ENCODE measurements at places on chromosomes 7 and 10.

DNA sequence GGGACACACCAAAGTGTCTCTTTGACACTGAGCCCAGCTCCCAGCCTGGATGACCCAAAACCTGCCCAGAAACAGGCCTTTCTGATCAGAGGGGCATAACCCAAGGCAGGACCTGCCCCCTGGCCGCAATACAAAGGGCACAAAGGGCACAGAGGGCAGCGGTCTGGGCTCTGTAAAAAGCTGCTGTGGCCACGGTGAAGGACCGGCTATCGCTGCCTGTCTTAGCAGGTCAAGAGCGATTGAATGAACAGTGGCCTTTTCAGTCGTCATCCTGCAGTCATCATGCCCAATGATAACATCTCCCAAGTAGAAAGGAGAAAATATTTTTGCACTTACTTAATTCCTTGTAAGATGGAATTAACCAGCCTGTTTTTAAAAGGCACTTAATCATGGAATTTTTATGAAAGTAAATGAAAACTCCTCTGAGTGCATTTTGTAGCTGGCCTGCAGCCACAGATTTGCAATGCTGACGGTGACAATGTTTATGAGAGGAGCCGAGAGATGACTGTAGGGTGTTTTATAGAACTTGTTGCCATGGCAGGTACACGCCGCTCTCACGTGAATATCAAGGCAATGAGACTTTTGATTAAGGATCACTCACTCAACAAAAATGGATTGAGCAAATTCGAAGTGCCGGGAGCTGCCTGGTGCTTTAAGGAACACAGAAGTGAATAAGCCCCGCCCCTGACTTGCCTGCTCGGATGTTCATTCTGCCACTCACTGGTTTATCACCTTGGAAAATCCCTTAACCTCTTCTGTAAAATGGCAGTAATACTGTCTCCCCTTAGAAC, 47.3 kb upstream of the BHLHA15 start:
- no peak for DNase-seq

- DNase-seq: no peak
Measured at GRCh38 chr10:91996266-91996665, 72.7 kb downstream of the BTAF1 start.

DNA sequence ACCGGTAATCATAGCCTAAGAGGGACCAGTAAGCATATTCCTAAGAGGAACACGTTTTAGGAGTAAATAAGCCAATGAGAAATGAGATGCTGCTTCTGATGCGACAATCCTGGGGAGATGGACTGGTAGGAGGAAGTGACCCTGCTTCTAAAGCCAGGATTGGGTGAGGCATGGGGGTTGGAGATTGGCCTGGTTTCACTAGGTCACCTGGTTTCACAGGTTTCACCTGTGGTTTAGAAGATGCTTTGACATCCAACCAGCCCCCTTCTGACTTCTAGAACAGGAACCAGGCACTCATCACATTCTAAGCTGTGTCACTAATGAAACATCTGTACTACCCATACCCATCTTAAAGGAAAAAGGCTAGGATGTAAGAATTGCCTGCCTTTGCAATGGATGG, 53.0 kb upstream of the BAMBI start:
- DNase-seq: no peak

GRCh38 chr7:45923290-45923689, 2.2 kb upstream of the IGFBP3 start:
- DNase-seq: peak; percentile 94

- DNase-seq: peak; percentile 94
Measured at GRCh38 chr7:106659963-106660861, 746 bp downstream of the CCDC71L start.

DNA sequence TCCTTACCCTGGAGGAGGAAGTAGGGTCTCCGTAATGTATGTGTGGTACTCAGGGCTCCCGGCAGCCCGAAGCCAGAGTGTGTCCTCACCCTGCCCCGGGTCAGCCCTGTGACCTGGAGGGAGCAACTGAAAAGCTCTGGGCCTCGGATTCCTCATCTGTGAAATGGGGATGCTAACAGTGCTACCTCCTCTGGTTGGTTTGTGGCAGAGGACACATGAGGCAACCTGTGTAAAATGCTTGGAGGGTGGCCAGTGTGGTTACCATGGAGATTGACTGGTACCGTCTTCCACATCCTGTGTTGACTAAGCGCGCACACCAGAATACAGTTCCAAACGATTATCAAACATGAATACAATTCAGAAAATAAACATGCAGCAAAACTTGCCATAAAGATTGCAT, 163.8 kb upstream of the KLF6 start:
- DNase-seq: no peak

GRCh38 chr7:30612658-30613265, 18.1 kb downstream of the GARS1 start:
- no peak for DNase-seq

- no peak for DNase-seq
Measured at GRCh38 chr7:26278770-26279169, 12.9 kb upstream of the SNX10 start.

DNA sequence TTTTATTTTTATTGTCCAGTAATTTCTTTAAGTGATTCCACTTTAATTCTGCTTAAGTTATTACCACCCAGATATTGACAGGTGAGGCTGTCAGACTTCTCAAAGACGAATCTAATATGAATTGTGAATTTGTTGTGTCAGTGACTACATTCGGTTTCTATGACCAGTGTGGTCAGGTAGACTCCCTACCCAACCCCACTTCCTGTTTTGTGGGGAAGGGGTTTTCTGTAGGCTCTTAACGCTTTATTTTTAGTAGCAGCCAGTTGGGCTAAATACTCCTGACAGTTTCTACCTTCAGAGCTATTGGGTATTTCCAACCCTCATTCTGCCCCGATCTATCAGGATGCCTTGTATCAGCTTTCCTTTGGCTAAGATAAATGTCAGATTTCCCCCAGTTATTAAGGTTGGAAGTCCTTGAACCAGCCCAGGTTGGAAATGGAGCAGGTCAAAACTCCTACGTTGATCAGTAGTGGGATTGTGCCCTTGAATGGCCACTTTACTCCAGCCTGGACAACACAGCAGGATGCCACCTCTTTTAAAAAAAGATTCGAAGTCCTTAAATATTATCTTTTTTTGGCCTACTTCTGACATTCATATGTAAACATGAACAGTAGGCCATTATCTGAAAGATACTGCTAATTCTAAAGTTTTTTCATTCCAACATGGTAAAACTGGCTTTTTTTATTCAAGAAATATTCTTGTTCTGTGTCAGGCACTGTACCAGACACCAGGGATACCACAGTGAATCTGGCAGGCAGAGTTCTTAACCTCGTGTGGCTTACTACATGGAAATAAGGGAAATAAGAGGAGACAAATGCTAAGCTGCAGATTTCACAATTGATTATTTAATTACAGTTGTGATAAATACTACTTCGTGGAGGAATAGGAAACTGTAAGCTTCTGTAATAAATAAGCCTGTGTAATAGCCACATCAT, 133.3 kb upstream of the SAMD8 start:
- no peak for DNase-seq

GRCh38 chr7:157355784-157356511, 19.1 kb downstream of the DNAJB6 start:
- peak; percentile 46 for DNase-seq

Data from posterior vena cava (tissue), 2 donors.